ENCODE measurements at places on chromosomes 6 and 20.
A peak's percentile ranks its signal among the peaks of the same experiment; 100 is the strongest.

DNA sequence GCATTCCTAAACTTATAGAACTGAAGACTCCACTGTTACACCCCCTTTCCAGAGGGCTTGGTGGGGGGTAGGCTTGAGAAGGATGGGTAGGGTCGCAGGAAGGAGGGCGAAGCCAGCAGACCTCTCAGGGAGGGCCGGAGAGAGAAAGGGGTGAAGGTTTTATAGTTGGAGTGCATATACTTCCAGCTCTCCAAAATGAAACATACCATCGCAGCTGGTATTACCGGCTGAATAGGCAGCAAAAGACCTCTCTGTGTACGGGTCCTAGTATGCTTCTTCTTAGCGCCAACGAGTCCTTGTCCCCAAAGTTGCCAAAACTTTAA, 1.0 kb upstream of the VGLL2 start:
- DNase-seq: no peak

DNA sequence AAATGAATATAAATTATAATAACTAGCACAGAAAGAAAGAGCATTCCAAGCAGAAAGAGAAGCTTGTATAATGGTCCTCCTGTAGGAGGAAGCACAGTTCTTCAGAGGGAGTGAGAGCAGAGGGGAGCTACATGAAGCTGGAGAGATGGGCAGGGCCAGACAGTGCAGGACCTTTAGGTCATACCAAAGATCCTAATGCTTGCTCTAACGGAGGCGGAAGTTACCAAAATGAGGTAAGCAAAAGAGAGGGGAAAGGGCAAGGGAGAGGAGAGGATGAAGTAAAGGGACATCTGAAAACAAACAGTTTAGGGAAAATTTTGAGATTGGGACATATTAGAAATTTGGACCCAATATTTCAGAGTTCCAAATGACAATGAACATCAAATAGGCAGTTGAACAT, 50.2 kb downstream of the HBS1L start:
- no peak for DNase-seq

GRCh38 chr6:111057074-111057752, 30.1 kb upstream of the SLC16A10 start:
- no peak for DNase-seq

DNA sequence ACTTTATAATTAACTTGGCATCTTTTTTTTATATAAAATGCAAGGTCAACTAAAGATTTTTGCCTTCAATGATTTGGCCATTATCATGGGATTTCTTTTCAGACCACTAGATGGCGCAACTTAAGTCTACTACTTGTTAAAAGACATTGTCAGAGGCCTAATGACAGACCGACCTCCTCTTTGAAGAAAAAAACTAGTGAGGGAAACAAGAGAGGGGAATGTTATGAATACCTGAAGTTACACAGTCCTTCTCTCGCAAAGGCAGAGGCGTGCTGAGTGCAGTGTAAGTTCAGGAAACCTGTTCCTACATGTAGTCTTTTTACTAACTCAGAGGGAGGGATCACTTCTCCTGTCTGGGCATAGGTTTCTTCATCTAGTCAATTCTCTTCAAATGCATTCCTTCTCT, 9.3 kb downstream of the TRAPPC3L start:
- DNase-seq: no peak

- no peak for DNase-seq
Measured at GRCh38 chr20:37249304-37249703, 12.3 kb downstream of the GHRH start.

DNA sequence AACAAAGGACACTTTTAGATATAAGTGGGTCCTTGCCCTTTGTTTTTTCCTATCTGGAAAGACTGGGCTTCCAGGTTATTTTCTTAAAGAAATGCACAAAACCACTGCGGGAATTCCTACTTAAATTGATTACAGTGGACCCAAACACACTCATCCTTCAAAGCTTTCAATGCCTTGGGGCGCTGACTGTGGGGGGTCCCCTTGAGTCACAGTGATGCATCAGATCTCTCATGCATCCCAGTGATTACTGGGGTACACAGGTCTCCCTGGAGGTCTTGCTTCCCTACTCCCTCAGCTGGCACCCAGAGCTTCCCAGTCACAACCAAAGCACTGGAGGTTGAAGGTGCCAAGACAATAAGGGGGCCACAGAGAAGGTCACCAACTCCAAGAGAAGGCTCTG, 20.7 kb downstream of the ABHD12 start:
- no peak for DNase-seq

DNA sequence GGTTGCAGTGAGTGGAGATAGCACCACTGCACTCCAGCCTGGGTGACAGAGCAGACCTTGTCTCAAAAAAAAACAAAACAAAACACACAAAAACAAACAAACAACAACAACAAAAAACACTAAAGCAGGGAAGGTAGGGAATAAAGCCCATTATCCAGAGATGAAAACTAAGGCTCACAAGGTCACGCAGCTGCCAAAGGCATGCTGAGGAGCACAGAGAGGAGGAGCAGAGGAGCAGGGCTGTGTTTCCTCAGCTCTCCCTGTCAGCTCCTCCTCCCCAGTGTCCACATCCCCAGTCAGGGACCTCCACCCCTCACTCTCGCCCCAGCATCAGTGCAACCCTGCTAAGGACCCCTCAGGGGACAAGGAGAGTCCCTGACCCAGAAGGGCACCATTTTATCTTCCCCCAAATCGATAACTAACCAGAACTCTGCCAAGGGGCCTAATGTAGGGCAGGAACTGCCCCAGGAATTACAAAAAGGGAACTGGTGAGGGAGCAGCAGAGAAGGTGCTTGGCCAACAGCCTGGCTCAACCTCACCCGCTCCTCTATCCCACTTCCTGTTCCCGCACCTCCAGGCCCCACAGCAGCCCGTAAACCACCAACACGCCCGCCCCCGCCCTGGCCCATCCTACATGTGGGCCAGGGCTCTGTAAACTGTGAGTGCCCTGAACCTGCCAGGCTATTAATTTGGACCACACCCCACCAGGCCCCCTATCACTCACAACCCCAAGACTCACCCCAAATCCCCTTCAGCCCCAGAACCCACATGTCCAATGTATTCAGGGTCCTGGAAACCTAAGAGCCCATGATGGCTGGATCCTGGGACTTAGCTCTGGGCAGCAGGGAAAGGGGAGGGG, 9.0 kb downstream of the TEAD3 start:
- no peak for DNase-seq

DNA sequence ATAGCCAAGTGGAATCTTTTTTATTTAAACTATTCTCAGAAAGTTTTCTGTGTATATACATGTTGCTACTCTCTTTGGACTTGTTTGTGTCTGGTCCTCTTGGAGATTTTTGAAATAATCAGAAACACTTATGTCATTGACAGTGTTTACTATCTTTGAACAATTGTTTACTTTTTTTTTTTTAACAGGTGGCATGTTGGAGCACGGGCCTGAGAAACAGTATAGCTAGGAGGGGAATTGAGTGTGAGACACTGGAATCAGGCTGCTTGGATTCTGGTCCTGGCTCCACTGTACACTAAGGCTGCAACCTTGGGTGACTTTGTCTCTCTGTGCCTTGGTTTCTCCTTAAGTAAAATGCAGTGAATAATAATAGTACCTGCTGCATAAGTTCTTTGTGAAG, 279.6 kb downstream of the PRL start:
- DNase-seq: no peak

DNA sequence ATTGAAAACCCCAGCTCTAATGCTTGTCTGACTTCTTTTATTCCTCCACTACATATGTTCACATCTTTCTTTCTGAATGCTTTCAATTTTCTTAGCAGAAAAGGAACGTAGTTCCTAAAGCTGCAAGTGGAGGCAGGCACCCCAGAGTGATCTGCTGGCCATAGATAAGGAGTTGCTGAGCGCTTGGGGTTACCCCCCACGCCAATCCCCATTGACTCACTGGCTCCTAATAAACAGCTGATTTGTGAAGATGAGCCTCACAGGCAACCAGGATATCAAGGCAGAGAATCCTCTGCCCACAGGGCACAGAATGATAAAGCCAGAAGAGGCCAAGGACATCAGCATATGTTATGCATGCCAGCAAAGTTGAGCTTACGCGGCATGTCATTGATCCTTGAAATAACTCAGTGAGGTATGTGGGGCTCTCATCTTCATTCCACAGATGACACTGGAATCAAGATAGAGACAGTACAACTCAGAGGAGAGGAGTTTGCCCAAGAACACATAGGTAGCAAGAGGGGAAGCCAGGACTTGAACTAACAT, 129.1 kb upstream of the PTPRT start:
- no peak for DNase-seq

DNA sequence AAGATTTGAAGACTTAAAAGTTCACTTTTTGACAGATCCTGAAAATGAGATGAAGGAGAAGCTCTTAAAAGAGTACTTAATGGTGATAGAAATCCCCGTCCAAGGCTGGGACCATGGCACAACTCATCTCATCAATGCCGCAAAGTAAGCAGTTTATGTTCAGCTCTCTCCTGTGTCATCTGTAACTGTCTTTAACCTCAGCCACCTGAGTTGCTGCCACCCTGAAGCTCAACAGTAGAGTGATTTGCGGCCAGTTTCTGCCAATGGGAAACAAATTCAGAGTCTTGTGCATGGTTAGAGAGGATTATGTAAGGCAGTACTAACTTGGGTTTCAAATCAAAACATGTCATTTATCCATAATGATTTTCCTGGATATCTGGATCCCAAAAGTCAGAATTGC, 10.1 kb downstream of the TNFAIP3 start:
- DNase-seq: peak; percentile 22

GRCh38 chr6:142914369-142914768, 30.6 kb downstream of the HIVEP2 start:
- no peak for DNase-seq

DNA sequence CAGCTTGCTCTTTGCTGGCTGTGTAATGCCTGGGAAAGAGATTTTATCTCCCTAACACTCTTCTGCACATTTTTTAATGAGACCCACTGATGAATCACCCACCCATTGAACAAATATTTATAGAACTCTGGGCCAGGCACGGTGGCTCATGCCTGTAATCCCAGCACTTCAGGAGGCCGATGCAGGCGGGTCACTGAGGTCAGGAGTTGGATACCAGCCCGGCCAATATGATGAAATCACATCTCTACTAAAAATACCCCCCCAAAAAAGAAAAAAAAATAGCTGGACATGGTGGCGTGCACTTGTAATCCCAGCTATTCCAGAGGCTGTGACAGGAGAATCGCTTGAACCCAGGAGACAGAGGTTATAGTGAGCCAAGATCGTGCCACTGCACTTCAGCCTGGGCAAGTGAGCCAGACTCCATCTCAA, 82.1 kb upstream of the SIRPA start:
- no peak for DNase-seq

DNA sequence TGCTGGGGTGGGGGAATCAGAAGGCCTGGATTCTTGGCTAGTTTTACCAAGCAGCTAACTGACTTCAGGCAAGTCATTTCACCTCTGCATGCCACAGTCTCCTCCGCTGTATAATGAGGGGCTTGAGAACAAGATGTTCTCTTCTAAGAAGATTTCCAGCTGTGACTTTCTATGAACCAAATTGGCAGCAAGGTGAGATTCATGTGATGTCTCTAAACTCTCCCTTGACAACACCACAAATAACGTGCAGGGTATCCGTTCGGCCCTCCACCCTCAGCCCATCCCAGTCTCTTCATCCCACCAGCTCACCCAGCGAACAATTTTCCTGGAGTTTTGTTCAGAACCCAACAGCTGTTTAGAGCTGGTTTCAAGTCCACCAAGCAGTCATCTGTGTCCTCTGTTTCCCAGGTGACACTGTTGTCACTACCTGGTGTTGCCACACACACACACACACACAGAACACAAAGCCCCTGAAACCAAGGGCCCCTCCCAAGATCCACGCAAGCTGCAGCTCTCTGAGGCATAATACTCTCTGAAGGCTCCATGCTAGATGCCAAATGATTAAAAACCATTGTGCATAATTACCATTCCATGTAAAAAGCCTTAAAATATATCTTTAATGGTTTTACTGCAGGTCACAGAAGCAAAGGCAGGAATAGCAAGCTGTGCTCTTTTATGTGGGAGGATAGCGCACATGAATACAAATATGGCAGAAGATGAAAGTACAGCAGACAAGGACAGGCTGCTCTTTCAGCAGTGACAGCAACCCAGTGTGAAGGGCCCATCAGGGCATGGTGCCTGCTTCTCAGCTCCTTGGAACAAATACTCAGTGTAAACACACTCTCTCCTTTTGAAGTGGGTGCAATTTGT, 48.2 kb downstream of the ARHGAP18 start:
- DNase-seq: no peak

- DNase-seq: no peak
Measured at GRCh38 chr6:83442752-83443151, 11.9 kb upstream of the ME1 start.

DNA sequence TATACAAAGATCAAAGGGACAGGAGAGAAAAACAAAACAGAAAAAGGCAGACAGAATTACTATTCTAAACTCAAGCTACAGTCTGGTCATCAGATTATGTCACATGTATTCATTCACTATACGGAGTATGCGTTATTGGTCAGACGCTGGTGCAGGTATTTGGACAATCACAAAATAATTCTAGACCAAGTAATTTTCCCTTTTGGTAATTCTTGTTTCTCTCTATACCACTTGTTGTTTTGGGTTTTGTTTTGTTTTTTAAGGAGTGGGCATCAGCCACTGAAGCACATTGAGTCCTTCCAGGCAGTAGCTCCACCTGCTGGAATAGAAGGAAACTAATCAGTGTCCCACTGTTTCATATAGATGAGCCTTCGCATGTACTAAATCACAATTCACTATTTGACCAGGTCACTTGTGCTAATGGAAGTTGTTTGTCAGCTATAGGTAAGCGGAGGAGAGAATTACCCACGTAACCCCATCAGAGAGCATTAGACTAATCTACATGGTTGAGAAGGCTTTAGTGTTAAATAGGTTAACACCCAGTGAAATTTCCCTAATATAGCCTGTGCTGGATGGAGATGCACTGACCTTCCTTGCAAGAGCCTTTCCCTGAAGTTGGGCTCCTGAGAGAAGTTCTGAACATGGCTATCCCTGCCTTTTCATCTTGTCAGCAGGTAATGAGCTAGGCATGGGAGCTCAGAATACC, 77.9 kb downstream of the TNFAIP3 start:
- DNase-seq: no peak

DNA sequence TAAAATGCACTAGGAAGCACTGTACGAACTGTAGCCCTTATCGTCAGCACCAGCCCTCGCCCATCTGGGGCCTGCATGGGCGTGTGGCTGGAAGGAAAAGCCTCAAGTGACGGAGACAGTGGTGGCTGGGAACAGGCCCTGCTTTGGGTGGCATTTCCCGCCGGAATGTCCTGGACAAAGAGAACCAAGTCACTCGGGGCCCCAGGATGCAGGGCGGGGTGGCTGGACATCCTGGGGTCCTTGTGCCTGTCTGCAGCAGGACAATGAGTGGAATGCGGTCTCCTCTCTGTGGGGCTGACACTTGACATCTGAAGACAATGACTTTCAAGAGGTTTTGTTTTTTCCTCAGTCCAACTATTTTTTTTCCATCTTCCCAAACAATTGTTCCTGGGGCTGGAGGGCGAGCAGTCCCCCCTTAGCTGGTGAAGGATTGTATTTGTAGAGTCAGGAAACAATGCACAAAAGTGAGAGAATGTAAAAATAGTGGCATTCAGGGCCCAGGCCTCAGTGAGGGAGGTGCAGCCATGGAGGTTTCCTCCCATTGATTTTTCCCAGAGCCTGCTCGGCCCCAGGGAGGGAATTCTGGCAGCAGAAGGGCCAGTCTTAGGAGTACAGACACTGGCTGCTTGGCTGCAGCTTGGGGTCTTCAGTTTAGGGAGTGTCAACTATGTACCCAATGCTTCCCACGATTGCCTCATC, 64.4 kb downstream of the PREX1 start:
- no peak for DNase-seq

GRCh38 chr6:143970456-143971218, 37.4 kb downstream of the PLAGL1 start:
- no peak for DNase-seq
